NCI-H187 (cell line): ENCODE measurements at places on chromosomes 3 and 15.

DNA sequence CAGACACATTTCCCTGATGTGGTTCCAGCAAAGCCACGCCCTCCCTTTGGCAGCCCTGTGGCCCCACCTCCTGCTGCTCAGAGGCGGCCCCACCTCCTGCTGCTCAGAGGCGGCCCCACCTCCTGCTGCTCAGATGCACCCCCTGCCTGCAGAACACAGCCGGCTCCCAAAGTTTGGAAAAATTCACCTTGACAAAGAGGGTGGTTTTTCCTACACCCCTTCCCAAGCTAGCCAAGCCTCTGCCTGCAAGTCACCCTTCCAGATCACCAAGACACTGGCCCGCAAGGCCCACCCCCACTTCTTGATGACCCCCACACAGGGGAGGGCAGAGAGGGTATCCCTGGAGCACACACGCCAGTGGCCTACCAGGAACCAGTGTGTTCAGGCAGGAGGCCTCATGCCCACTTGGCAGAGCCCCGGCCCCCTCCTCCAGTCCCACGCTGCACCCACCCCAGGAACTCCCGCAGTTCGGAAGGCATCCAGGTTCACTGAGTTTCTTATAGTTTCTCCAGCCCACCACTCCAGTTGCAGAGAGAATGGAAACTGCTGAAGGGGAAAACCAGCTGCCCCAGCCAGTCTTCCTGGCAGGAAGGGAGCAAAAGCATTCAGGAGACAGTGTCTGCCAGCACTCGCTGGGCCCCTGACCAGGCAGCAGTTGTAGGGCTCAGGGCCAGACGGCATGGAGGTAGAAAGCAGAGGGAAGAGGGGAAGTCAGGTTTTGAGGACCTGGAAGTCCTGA is 2.3 kb upstream of the HAPLN3 start:
- no peak for DNase-seq

DNA sequence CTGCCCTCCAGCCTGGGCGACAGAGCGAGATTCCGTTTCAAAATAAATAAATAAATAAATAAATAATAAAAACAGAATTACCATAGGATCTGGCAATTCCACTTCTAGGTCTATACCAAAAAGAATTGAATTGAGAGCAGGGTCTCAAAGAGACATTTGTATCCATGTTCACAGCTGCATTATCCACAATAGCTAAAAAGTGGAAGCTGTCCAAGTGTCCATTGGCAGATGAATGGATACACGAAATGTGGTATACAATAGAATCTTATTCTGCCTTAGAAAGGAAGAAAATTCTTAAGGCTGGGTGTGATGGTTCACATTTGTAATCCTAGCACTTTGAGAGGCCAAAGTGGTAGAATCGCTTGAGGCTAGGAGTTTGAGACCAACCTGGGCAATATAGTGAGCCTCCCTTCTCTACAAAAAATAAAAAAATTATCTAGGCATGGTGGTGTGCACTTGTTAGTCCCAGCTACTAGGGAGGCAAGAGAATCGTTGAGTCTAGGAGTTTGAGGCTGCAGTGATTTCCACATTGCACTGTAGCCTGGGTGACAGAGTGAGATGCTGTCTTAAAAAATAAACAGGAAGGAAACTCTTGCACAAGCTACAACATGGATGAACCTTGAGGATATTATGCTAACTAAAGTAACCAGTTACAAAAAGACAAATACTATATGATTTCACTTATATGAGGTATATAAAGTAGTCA is 24.2 kb downstream of the PFKFB4 start:
- no peak for DNase-seq

DNA sequence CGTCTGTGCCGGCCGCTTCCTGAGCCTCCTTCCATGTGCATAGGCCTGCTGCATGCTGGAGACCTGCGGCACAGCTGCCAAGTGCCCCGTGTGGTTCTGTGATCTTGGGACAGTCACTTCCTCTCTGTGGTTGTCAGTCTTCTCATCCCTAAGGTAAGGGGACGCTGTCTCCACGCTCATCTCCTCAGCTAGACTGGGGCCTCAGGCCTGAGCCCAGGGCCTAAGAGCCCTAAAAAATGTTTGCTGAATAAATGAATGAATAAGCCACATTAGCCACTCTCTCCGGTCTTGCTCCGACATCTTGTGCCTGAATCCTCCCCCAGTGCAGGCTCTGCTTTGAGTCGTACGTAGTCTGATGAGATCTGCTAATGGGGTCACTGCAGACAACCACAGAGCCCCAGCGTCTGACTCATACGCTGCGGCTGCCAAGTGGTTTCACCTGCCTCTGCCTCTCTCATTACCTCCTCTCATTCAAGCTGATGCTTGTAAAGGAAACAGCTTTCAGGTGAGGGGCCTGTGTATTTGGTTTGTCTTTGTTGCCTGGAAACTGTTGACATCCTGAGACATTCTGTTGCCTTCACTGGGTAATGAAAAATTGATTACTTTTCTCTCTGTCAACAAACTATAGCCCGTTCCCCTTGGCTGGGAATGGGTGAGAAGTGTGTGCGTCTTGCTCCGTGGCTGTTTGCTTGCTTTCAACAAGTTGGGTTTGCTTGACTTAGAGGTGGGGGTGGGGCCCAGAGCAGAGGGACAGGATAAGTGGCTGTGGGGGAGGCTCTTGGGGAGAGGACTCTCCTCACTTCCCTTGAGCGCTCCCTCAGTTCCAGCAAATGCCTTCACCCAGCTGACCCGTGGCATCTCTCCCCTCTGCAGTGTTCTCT is 15.9 kb downstream of the RPLP1 start:
- DNase-seq, result peak; percentile 93

- peak; percentile 11 for DNase-seq
These were observed 31.8 kb upstream of the MYZAP start for GRCh38 chr15:57559875-57560274.

DNA sequence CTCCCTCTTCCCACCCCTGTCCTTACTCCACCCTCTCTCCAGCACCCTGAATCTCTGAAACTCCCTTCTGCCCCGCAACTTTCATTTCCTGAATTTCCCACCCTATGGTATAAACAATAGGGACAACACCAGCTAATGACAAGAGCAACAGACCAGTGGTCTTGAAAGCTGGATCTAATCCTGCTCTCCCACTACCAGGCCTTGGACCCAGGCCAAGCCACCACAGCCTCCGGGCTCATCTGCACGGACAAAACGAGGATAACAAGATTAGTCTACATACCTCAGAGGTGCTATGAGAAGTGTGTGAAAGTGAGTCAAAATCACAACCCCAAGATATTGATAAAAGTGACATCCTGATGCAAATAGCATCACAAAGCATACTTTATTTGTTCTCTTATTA is 128.6 kb downstream of the ERC2 start:
- DNase-seq, result no peak

- no peak for DNase-seq
These were observed 20.5 kb upstream of the LRRN1 start for GRCh38 chr3:3778641-3779270.

- no peak for DNase-seq
These were observed 36.0 kb downstream of the NKIRAS1 start for GRCh38 chr3:23880703-23881339.

- no peak for DNase-seq
These were observed 44.7 kb downstream of the USP50 start for GRCh38 chr15:50501815-50502214.

- DNase-seq, result no peak
These were observed 1.8 kb downstream of the CLDN18 start for GRCh38 chr3:138011722-138012121.

DNA sequence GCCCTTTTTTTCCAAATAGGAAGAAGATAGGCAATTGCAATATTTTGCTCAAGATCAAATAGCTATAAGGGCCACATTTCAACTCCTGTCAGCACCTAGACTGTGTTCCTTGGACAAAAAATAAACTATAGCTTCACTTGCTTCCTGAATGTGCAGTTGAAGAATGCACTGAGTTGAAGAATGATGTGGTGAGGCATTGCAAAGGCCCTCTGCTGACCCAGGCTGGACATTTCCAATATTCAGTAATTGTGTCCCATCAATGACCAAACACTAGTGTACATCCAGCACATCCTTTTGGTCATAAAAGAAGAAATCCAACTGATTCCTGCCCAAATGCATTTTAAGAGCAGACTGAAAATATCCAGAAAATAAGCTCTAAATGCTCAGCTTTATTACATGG is 424.8 kb upstream of the TGFBR2 start:
- no peak for DNase-seq

- DNase-seq, result no peak
These were observed 2.8 kb downstream of the SEMA4B start for GRCh38 chr15:90203922-90204321.

GRCh38 chr15:86885616-86886015 is 805.9 kb downstream of the AGBL1 start:
- DNase-seq, result no peak

GRCh38 chr15:63877713-63878271 is 44.0 kb upstream of the HERC1 start:
- DNase-seq, result no peak

DNA sequence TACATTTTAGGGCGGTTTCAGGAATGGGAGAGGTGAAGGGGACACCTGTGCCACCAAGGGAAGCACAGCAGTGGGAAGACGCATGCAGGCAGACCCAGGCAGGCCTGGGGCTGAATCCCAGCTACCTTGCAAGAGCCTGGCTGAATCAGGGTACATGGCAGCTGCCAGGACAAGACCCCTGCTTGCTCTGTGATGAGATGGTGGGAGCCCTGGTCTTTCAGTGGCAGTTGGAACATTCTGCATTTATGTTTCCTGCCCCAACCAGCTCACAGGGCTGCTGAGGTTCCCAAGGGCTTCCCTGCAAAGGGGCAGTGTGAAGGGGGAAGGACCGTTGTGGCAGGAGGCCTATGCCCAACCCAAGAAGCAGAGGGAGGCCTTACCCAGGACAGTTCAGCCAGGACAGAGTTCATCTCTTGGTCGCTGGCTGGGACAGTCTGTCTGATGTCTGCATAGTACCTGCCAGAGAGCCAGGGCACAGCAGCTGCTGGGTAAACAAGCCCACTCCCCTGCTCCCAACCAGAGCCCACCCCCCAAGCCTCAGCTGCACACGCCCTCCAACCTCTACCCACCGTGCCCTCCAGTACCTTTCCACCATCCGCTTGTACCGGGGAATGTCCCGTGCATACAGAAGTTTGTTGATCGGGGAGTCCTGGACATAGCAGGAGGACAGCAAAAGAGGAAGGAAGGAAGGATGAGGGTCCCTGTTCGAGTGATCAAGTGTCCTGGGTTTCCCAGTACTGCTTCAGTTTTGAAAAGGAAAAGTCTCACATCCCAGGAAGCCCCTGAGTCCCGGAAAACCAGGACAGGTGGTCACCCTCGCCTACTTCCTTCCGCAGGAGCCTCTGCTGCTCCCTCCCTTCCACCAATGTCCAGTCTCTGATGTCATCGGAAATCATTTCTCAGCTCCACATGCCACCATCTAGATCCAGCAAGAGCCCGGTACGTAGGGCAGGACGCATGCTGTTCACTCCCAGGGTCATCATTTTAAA is 23.1 kb downstream of the PLXNB1 start:
- DNase-seq, result no peak

- DNase-seq, result no peak
These were observed 554.8 kb downstream of the NAALADL2 start for GRCh38 chr3:175413926-175414325.

- no peak for DNase-seq
These were observed 785.3 kb downstream of the ROBO2 start for GRCh38 chr3:77825001-77825827.

GRCh38 chr3:186444288-186444687 is 82.3 kb upstream of the DGKG start:
- DNase-seq, result no peak

GRCh38 chr15:91572110-91572509 is 281.4 kb upstream of the SLCO3A1 start:
- DNase-seq, result peak; percentile 92

- DNase-seq, result no peak
These were observed 16.6 kb downstream of the SLC4A7 start for GRCh38 chr3:27467545-27467944.

DNA sequence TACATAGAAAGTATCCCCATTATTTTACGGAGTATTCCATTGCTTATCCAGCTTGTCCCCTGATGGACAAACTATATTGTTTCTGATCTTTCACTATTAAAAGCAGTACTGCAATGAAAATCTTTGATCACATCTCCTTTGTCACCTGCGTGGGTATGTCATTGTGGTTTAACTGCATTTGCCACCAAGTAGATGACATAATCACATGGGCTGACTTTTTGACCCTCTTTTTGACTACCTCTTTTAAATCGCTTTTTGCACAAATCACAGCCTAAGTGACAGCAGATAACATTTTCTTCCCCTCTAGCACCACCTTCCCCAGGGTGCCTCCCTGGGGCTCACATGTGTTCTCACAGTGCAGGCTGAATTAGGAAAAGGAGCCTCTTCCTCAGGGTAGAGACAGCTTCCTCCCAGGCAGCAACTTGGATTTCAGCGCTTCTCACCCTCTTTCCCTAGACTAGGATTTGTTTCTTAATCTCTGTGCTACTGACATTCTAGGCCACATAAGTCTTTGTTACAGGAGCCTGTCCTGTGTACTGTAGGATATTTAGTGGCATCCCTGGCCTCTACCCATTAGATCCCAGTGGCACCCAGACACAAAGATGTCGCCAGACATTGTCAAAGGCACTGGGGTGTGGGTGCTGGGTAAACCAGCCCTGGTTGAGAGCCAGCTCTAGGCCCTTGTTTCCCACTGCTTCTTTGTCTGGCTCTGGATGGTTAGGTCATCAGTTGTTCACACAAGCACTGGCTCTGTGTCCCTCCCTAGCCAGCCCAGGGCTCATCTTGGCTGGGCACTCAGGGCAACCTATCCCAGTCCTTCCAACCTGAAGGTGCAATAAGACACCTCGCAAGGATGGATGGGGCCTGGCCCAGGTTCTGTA is 1.3 kb upstream of the RBP1 start:
- no peak for DNase-seq

- no peak for DNase-seq
These were observed 7.3 kb downstream of the RNU5B-1 start for GRCh38 chr15:65311760-65312159.

DNA sequence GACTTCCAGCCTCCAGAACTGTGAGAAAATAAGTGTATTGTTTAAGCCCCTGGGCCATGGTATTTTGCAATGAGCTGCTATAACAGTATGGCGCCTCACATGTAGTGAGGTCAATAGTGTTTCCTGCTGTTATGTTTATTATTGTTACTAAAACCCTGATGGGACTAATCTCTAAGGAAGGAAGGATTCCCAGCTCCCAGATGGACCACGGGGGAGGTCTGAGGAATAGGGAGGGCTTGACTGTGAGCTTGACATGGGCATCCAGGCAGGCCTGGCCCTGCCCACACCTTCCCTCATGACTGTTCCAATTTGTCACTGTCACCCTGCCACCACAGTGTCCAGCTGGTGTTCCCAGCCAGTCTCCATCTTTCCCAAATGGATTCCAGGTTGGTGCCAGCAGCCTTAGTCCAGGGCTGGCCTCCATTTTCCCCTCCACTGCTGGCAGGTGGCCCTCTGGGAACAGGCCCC is 14.5 kb upstream of the SLC41A3 start:
- no peak for DNase-seq

GRCh38 chr15:90892023-90892422 is 7.7 kb downstream of the FES start:
- DNase-seq, result no peak
